NCI-H524 treated with DMSO at 0.1 percent for 48 hours (cell line): ENCODE measurements at places on chromosomes 6 and 20.

DNA sequence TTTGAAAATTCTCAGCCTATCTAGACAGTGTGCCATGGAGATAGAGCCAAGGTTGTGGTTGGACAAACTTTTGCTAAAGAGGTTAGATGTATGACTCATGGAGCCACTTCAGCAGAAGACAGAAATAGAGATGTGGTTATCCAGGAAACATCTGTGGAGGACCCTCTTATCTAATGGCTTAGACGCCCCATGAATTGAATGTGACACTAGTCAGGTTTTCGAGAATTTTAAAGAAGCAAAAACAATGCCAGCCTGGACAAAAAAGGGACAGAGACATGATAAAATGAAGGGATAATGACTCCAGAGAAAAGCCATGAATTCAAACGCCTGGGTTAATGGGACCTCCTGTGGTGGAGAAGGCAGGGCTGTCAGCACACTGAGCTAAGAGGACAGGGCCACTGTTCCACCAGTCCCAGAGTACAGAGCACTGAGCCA lies 280.5 kb downstream of the CLVS2 start:
- no peak for DNase-seq

DNA sequence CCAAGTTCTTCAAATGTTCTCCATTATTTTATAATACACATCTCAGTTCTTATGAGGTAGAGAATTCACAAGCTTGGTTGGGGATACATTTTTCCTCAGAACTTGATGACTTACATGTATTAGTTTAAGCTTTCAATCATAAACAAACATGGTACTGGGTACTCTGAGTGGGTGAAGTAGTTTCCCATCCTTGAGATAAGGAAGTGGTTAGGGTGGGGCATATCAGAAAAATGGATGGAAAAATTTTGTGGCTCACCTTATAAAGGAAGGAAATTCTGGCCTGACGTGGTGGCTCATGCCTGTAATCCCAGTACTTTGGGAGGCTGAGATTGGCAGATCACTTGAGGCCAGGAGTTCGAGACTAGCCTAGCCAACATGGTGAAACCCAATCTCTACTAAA lies 52.0 kb downstream of the CD164 start:
- no peak for DNase-seq

DNA sequence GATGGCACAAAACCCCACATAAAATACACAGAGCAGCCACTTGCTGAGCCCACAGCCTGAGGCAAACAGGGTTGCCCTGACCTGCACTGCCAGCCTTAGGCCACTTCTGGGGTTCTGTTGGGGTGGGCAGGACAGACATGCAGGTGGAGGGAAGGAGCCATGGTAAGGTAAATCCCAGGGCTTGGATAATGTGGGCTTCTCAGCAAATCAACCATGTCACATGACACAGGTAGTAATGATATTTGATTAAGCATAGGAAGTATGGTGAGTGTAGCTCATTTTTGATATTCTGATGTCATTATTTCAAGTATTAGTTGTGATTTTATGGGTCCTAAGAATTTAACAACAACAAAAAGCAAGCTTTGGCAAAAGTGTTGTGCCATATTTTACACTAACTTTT lies 124.6 kb downstream of the FOXA2 start:
- no peak for DNase-seq

DNA sequence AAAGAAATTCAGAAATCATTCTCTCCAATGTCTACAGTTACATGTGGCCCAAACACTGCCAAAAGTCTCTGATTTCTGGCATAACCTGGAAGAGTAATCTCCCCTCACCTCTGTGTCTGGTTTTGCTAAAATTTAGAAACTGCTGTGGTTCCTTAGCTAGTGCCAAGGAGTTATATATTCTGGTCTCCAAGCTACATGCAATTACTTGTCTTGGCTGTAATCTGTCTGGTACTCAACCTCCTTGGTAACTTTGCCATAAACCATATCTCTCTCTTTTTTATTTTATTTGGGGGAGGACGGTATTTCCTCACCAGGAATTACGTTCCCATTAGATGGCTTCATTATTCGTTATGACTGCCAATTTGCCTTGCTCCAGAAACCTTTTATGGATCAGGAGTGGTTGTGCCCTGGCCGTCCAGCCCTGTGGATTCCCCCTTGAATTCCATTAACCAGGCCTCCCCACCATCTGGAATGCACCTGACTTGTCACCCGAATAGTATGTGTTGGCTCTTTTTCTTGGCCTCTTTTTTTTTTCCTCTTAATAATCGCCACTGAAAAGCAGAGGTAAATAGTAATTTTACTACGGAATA lies 400.0 kb downstream of the CD83 start:
- DNase-seq = no peak

GRCh38 chr20:51768759-51769517 lies 748 bp upstream of the ATP9A start:
- no peak for DNase-seq

- DNase-seq = no peak
These were observed 83.8 kb downstream of the FOXF2 start for GRCh38 chr6:1473166-1473565.

- no peak for DNase-seq
These were observed 698.5 kb downstream of the FRK start for GRCh38 chr6:115362234-115362633.

DNA sequence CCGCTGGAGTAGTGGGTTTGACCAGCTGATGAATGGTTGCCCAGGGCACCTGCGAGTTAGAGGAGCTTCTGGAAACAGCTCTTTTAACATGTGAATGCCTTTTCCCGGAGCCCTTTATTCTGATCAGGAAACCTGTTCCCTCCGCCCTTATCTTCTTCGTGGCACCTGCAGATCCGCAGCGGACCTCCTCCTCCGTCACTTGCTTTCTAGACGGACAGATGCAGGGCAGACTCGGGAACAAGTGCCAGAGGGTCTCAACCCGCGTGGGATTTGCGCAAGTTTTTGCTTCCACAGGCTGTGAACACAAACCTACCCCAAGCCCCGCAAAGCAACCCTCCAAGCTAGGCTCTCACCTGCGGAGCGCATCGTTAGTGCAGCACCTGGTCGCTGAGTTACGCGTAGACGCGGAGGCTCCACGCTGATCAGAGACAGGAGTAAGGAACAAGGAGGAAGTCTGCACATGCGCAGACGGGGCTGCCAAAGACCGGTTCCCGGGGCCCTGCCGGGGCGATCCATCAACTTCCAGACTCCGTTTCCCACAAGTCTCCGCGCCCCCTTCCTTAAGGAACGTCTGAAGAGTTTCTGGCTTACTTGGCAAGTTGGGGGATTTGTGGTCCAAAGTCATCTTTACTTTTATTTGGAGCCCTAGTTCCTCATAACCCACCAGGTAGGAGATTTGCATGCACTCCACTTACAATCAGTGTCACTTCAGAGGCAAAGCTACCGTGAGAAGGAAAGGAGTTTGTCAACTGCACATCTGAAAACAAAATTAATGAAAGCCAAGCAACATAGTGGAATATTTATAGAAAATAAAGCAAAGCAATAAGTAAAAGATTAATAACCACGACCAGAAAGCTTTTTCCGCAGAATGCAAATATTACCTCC lies 52.7 kb upstream of the ELMO2 start:
- no peak for DNase-seq

- no peak for DNase-seq
These were observed 72.7 kb upstream of the GATA5 start for GRCh38 chr20:62548471-62548870.

DNA sequence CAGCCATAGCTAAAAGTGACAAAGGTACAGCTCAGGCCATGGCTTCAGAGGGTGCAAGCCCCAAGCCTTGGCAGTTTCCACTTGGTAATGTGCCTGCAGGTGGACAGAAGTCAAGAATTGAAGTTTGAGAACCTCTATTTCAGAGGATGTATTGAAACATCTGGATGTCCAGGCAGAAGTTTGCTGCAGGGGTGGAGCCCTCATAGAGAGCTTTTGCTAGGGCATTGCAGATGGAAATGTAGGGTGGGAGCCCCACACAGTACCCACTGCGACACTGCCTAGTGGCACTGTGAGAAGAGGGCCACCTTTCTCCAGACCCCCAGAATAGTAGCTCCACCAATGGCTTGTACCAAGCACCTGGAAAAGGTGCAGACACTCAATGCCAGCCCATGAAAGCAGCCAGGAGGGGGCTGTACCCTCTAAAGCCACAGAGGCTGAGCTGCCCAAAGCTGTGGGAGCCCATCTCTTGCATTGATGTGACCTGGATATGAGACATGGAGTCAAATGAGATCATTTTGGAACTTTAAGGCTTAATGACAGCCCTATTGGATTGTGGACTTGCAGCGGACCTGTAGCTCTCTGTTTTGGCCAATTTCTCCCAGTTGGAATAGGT lies 1299.4 kb upstream of the MAP3K7 start:
- DNase-seq = no peak

DNA sequence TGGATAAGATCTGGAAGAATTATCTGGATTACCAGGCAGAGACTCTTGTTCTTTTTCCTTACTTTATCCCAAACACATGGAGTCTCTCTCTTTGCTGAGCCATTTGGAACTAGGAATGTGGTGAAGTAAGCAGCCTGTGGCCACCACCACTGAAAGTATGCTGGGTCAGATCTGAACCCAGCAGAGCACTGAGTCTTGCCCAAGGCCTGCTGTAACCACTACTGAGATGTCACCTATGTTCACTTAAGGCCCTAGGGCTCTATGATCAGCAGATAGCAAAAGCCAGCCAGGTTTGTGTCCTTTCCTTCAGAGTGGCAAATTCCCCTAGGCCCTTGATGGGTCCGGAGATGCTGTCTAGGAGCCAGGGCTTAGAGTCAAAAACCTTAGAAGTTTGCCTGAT lies 103.3 kb upstream of the PLN start:
- DNase-seq = no peak
